Activated T-helper 1 cell treated with anti-CD3 and anti-CD28 coated beads, Interleukin-12 subunit alpha, Interleukin-12 subunit beta, Interleukin-2, Interleukin-4 antibody, amounts not matched to agents 30 ng/mL and 10 ng/mL and 1 ng/mL, durations not matched to agents 14 hours and 24 hours and 36 hours (primary cell): ENCODE measurements at places on chromosomes 12 and 14.

DNA sequence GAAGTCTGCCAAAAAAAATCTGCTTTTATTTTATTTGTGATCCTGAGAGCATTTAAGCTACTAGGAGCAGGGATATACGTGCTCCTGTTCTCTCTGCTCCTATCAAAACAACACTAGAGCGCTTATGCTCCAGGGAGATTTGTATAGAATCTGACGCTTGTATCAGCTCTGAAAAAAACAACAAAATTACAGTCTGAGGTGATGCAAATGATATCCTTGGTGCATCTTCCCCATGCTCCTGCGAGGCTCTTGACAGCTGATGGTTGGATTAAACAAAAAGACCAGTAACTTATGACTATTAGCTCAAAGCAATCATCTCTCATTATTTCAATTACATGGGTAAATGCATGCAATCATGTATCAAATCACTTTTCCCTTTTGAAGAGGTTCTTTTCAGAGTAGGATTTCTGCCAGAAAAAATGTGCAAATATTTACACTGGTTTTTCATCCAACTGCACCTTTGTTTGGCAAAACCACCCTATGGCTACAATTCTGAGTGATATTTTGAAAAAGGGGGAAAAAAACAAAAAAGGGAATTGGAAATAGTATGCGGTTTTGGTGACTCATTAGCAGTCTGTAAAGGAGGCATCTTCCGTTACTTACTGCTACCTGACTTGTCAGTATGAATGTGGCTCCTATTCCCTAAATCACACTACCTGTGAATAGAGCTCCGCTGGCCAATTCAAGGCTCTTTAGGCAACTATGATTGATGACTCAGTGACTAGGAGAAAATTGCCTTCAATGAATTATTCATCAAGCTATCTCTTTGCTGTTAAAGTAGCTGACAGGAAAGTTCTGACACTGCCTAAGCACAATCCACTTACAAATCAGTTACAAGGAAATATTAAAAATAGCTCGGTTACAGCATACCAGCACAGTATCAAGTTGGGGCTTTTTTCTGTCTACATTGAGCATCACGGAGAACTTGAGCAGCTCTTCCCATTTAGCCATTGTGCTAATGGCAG lies 450.0 kb downstream of the FOXG1 start:
- DNase-seq: no peak

- DNase-seq: no peak
Measured at GRCh38 chr12:79557690-79558315, 133.0 kb downstream of the PAWR start.

DNA sequence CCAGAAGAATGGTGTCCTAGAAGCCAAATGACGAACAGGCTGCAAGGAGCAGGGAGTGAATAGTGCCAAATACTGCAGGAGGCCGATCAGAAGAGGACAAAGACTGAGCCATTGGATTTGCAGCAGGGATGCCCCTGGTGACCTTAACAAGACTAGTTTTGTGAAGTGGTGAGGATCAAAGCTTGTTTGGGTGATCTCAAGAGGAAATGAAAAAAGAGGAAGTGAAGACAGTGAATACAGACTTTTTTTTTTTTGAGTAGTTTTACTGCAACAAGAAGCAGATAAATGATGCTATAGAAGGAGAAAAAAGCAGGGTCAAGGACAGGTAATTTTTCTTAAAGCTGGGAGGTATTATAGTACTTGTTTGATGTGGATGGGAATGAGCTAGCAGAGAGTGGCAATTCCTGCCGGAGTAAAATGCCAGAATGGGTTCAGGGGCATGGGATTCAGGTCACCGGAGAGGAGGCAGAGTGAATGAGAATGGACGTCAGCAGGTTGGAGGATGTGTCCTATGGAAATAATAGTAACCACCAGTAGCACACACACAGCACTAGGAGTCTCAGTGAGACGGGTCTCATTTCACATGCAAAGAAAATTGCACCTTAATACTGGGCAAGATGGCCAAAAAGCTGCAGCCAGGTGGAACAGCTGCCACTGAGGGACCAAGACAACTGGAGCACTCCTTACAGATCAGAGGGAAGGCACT lies 345.8 kb upstream of the CCDC196 start:
- no peak for DNase-seq

GRCh38 chr12:22938323-22938722 lies 313.4 kb downstream of the ETNK1 start:
- no peak for DNase-seq

- DNase-seq: no peak
Measured at GRCh38 chr12:124963211-124963610, 25.7 kb downstream of the DHX37 start.
